ENCODE measurements at places on chromosomes 7 and 10.

GRCh38 chr10:70147259-70147625 is 742 bp upstream of the TYSND1 start:
- DNase-seq: no peak

GRCh38 chr7:33423646-33424020 is 294.3 kb downstream of the BBS9 start:
- DNase-seq: no peak

DNA sequence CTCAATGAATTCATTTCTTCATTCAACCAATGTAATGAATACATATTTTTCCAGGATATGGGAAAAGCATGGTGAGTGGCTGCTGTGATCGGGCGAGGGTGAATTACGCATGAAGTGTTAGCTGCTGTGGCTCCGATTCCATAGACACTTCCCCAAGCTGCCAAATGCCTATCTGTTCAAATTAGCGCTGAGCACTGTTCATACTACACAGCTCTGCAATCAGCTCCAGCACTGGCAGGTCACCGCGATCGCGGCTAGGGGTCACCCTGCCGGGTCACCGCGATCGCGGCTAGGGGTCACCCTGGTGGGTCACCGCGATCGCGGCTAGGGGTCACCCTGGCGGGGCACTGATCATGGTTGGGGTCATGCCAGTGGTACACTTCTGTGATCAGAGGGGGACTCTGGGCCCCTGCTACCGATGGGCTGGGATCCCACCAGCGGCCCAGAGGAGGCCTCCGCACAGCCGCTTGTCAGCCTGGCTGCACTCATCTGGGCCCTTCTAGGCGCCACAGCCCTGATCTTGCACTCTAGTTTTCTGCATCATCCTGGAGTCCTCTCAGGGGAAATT is 49.3 kb downstream of the JAKMIP3 start:
- no peak for DNase-seq

DNA sequence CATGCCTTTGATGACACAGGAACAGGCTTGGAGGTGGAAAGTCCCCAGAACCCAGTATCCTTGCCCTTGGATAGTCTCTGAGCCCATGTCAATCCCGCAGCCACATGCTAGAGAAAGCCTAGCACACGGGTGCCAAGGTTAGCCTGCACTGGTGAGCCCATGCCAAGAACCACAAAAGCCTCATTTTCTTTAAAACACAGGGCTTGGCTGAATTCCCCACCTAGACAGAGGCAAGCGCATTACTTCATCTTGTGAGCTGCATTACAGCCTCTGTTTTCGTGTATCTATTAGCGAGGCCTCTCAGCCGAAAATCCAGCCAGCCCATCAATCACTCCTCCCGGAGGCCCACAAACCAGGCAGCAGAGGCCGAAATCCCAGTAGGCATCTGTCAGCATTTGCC is 314.9 kb upstream of the AUTS2 start:
- DNase-seq: no peak

- DNase-seq: no peak
Observed at GRCh38 chr7:27647046-27647445, 15.6 kb downstream of the HIBADH start.

DNA sequence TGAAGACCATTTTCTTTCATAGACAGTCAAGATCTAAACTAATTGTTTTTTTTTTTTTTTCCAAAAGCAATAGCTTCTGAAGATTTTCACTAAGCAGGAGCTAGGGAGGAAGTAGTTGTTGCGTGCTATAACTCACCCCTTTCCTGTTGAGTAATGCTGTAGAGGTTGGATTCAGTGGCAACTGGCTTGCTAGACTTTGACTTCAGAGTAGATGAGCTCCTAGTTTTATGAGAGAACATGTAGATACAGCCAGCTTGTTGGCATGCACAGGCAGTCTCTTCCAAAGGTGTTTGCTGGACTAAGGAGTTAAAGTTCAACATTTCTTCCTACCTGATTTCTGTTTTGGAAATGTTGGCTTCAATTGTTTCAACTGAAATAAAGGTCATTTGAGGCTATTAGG is 66.2 kb upstream of the MXI1 start:
- no peak for DNase-seq

DNA sequence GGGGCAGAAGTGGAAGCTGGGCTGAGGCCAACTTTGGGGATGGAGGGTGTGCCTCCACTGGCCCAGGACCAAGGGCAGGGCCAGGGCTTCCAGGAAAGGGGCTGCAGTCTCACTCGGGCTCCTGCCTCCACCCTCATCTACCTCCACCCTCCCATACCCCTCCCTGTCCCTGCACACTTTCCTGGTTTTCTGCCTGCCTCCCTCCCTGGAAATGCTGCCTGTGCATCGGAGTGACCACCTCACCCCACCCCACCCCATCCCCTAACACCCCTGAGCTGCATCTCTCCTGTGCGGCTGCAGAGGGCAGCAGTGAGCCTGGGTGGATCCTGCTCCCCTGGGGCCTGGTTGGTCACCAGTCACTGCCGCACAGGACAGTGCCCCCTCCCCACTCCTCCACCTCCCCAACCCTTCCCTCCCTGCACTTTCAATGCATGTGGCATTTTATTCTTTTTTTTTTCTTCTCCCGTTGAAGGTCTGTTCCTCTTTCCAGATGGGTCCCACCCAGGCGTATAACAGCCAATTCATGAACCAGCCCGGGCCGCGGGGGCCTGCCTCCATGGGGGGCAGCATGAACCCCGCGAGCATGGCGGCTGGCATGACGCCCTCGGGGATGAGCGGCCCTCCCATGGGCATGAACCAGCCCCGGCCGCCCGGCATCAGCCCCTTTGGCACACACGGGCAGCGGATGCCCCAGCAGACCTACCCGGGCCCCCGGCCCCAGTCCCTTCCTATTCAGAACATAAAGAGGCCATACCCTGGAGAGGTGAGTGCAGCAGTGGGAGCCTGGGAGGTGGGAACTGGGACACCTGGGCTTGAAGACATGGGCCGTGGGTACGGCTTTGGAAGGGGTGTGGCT is 54.1 kb upstream of the PPIF start:
- DNase-seq: peak; percentile 89

- DNase-seq: no peak
Observed at GRCh38 chr10:50452603-50453002, 171.2 kb downstream of the SGMS1 start.

DNA sequence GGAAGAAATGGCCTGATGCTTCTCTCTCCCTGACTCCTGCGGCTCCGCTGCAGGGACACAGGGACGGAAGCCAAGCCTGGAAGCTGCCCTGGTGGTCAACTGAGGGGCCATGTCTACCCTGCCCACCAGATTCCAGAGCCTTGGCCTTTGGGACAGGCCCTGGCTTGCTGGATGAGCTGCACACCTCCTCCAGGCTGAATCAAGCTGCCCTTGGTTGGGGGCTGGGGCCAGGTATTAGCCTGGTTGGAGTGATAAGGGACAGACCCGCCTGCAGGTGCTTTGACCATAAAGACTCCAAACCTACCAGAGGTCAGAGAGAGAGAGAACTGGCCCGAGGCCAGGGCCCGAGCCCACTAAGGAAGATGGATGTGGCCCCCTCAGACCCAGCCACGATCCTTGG is 30.1 kb downstream of the CRHR2 start:
- DNase-seq: no peak

DNA sequence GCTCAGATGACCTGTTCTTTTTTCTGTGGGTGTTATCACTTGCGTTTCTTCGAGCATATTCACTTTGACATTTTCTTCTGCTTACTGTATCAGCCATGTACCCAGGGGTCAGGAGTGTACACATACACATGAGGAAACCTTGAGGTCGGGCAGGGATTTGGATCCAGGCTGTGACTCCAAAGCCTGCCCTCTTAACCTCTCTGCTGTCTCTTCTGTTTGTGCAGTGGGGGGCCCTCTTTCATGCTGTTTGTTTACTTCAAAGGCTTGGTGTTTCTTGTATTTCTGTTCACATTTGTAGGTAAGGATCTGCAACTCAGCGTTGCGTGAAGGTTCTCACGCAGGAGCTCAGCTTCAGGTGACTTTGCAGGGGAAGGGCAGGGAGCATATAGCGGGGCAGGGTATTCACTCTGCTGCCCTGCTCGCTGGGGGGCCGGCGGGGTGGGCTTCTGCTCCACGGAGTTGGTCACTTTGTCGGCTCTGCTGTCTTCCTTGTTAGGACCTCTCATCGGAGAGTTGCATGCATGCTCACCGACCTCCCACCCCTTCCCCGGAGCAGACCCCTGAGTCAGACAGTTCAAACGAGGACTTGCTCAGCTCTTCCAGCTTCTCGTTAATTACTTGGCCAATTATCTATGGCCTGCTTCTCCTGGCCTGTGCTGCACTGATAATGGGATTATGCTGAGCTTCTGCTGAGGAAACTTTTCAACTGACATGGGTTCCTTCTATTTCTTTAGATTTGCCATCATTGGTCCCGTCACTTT is 77.5 kb downstream of the SDK1 start:
- DNase-seq: no peak

Measured in 8988T (cell line).